HFFc6 (cell line): ENCODE measurements at places on chromosomes 11 and 22. TPM values are rescaled to one million over a fixed set of nuclear protein-coding genes. Genes with fewer than 3 reads are reported as not detected.
A peak's percentile ranks its signal among the peaks of the same experiment; 100 is the strongest.

Gene NXPE1
- not detected in 3 replicates for total RNA-seq

Gene MPPED2
- not detected in 2 replicates for total RNA-seq

Gene FDXACB1
- 1.7 to 2.4 TPM (median 2.0 TPM) in 3 replicates for total RNA-seq

Gene GSTP1
- total RNA-seq: 529 to 569 TPM (median 532 TPM) in 3 replicates

GRCh38 chr22:49608660-49609059, 219.0 kb downstream of the BRD1 start:
- no peak for DNase-seq
- H3K36me3 ChIP-seq: peaks cover 7% of the 10 kb centered on the region; the same call in 1 of the 2 replicates
- H3K4me1 ChIP-seq: no peaks in the 10 kb centered on the region

GRCh38 chr11:68584991-68585524, 99.3 kb upstream of the GAL start:
- DNase-seq: no peak
- H3K36me3 ChIP-seq: peaks cover 41% of the 10 kb centered on the region
- H3K4me1 ChIP-seq: peaks cover 39% of the 10 kb centered on the region
- H3K4me3 ChIP-seq: no peak overlapping the region

GRCh38 chr11:129569007-129569406, 193.4 kb downstream of the BARX2 start:
- peaks cover 2% of the 10 kb centered on the region; the same call in 1 of the 2 replicates for H3K27me3 ChIP-seq
- H3K4me3 ChIP-seq: no peak overlapping the region
- no peaks in the 10 kb centered on the region for H3K4me1 ChIP-seq

- H3K36me3 ChIP-seq: no peaks in the 10 kb centered on the region; the same call in 1 of the 2 replicates
- no peak for DNase-seq
- H3K27ac ChIP-seq: no peak overlapping the region; the same call in 1 of the 2 replicates
- peaks cover 78% of the 10 kb centered on the region for H3K4me1 ChIP-seq
Measured at GRCh38 chr11:67372321-67372992, 941 bp downstream of the CLCF1 start.

DNA sequence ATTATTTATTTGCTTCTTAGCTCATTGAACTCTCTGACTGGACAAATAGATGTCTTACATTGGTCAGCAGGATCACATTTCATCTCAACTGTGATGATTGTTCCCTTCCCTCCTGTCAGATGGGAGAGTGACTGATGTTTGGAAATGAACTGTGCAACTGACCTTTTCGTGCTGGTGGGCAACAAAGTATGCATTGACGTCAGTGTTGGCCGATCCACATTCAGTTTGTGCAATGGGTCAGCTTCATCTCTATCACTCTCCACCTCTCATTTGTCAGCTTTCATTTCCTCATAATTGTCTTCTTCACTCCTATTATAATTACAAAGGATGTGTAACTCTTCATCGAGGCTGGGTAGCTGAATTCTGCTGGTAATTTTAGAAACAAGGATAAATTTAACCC, 71.3 kb downstream of the PPP2R1B start:
- no peaks in the 10 kb centered on the region; the same call in 1 of the 2 replicates for H3K27me3 ChIP-seq
- peaks cover 4% of the 10 kb centered on the region; the same call in 1 of the 2 replicates for H3K36me3 ChIP-seq
- no peak for DNase-seq

DNA sequence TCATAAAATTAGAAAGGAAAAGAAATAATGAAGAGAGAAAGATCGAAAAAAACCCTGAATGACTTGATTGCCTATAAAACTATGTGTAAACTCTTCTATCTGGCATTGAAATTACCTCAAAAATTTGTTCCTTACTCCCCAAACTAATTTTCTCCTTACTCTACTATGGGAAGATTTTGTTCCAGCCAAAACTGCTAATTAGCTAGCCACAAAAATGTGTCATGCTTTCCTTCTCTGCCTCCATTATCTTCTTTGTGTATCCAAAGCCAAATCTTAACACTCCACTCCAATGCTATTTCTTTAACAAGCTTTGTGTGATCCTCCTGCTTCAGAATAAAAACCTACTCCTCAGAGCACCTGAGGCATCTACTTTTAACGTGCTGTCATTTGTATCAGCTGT, 831.2 kb downstream of the METTL15 start:
- peaks cover 9% of the 10 kb centered on the region; the same call in 1 of the 2 replicates for H3K36me3 ChIP-seq
- no peak overlapping the region for H3K27ac ChIP-seq
- peaks cover 62% of the 10 kb centered on the region; the same call in 1 of the 2 replicates for H3K4me1 ChIP-seq
- no peak overlapping the region for H3K4me3 ChIP-seq
- no peaks in the 10 kb centered on the region for H3K27me3 ChIP-seq

DNA sequence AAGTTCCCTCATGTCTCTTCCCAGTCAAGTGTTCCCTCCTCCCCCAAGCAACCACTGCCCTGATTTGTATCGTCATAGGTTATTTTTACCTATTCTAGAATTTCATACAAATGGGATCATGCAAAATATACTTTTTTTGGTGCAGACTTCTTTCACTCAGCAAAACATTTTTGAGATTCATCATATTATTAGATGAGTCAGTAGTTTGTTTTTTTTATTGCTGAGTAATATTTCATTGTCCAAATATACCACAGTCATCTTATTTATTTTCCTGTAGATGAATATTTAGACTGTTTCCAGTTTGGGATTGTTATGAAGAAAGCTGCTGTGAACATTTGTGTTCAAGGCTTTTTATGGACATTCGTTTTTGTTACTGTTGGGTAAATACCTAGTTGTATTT, 126.2 kb upstream of the SEZ6L start:
- H3K27me3 ChIP-seq: no peaks in the 10 kb centered on the region
- no peaks in the 10 kb centered on the region for H3K4me1 ChIP-seq
- H3K27ac ChIP-seq: no peak overlapping the region
- no peak for DNase-seq
- H3K4me3 ChIP-seq: no peak overlapping the region
- peaks cover 3% of the 10 kb centered on the region; the same call in 1 of the 2 replicates for H3K36me3 ChIP-seq

- DNase-seq: peak; percentile 40
- peaks cover 6% of the 10 kb centered on the region for H3K36me3 ChIP-seq
- peaks cover 70% of the 10 kb centered on the region for H3K4me1 ChIP-seq
- H3K27ac ChIP-seq: peak overlapping the region; percentile 71
- H3K27me3 ChIP-seq: no peaks in the 10 kb centered on the region
- H3K4me3 ChIP-seq: peak overlapping the region; percentile 13; the same call in 1 of the 2 replicates
Measured at GRCh38 chr11:111815489-111815888, 49.3 kb upstream of the PPP2R1B start.

DNA sequence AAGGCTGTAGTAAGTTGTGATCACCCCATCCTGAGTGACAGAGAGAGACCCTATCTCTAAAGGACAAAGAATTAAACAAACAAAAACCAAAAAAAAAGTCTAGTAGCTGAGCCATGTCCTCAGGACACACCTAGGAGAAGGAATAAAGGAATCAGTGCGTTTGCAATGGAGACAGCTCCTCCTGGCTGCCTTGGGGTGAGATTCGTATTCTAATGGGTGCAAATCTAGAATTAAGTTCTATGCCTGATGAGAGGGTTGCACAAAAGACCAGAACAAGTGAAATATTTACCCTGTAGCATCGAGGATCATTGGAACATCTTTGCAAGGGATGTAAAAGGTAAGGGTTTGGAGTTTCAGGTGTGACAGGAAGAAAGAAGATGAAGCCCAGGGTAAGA, 70.3 kb upstream of the BMAL1 start:
- DNase-seq: no peak
- H3K4me1 ChIP-seq: peaks cover 45% of the 10 kb centered on the region
- H3K4me3 ChIP-seq: peak overlapping the region; percentile 73
- no peaks in the 10 kb centered on the region for H3K27me3 ChIP-seq
- peak overlapping the region; percentile 68; the same call in 1 of the 2 replicates for H3K27ac ChIP-seq
